ENCODE measurements at places on chromosomes 11 and 22. TPM values are rescaled to one million over a fixed set of nuclear protein-coding genes. Genes with fewer than 3 reads are reported as not detected.

ABTB2 gene
- 17.6 TPM for total RNA-seq

ADM gene
- 91.5 TPM for total RNA-seq

BRSK2 gene
- 0.47 TPM for total RNA-seq

NRIP3 gene
- 1.3 TPM for total RNA-seq

CST6 gene
- not detected for total RNA-seq

CARD18 gene
- not detected for total RNA-seq

Measured in metanephros (tissue), 2 donors.